CD4-positive, alpha-beta T cell treated with Interleukin-15 for 4 hours (primary cell): ENCODE measurements at places on chromosomes 2 and 18.

- DNase-seq = no peak
Observed at GRCh38 chr2:54114936-54115283, 505 bp upstream of the ACYP2 start.

DNA sequence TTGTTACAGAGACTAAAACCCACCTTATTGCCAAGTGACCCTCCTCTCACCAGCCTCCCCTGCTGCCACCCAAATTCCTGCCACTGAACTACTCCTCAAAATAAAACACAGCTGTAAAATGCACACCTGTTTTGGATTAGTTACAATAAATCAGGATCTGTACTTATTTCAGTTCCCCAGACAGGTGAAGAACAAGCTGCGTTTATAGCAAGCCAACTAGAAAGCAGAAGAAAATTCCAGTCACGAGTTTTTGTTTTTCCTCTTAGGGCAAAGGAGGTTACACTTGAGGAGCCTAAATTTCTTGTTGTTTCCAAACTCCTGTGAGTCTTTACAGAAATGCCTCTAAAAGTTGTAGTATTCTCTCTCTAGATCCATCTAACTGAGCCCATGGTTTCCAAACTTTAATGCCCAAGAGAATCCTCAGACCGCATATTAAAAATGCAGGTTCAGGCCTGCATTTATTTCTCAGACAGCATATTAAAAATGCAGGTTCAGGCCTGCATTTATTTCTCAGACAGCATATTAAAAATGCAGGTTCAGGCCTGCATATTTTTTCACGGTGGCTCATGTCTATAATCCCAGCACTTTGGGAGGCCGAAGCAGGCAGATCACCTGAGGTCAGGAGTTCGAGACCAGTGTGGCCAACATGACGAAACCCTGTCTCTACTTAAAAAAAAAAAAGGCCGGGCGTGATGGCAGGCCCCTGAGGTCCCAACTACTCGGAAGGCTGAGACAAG is 62.2 kb downstream of the ALPK2 start:
- no peak for DNase-seq

- DNase-seq = no peak
Observed at GRCh38 chr18:76389716-76390115, 105.3 kb downstream of the ZNF516 start.

GRCh38 chr2:182792441-182792840 is 74.0 kb downstream of the FRZB start:
- DNase-seq = no peak

GRCh38 chr2:110905217-110905616 is 172.8 kb downstream of the ACOXL start:
- no peak for DNase-seq
